ENCODE measurements at places on chromosomes 4 and X. TPM values are rescaled to one million over a fixed set of nuclear protein-coding genes. Genes with fewer than 3 reads are reported as not detected.

- DNase-seq = peak; percentile 61
Observed at GRCh38 chrX:55486736-55487135, 2.9 kb downstream of the USP51 start.

GRCh38 chr4:187632260-187632995 lies 363.1 kb upstream of the ZFP42 start:
- DNase-seq = no peak

GRCh38 chr4:125484912-125485311 lies 170.2 kb downstream of the FAT4 start:
- peak; percentile 4 for DNase-seq

GRCh38 chrX:19225909-19226308 lies 103.6 kb upstream of the ADGRG2 start:
- DNase-seq = peak; percentile 57

DNA sequence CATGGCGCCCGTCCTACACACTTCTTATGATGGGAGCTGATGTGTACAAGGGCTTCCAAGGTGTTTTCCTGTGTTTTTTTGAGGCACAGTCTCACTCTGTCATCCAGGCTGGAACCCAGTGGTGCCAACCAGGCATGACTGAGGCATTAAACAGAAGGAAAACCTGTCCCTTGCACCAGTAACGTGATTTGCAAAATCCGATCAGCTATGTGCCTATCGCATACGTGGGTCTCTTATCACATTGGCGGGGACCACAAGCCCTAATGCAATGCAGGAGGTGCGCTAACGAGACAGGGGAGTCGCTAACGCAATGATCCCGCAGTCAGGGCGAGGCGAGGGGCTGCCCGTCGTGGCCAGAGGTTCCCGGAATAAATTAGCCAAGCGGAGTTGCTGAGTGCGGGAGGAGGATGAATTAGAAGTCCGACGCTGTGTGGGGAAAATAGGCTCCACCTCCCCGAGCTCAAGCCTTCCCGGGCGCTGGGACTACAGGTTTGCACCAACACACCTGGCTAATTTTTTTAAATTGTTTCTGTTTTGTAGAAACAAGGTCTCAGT lies 162.7 kb downstream of the SHOX start:
- DNase-seq = no peak

DNA sequence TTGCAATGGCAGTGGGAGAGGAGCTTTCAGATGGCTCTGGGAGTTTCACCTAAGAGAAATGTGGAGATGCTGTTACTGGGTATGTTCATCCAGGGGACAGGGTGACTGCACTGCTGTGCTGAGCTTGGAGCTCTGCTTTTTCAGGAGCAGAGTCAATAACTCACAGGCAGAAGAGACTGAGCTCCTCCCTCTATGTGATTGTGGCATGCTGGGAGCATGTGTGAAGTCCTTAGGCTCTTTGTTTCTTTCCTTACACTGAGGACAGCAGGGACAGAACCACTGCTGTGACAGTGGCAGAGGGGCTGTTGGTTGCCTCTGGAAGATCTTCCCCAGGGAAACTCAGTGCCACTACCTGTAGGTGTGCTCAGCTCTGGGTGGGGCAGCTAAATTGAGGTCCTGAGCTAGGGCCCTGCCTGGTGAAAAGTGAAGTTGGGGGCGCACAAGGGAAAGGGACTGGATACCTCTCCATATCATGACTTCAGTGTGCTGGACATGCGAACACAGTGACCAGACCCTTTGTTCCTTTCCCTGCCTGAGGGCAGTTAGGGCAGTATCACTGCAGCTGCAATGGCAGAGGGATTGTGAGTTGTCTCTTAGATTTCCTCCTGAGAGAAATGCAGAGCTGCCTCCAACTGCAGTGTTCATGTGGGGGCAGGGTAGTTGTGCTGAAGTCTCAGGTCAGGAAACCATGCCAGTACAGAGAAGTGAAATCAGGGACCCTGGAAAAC lies 156.7 kb downstream of the TENT5D start:
- no peak for DNase-seq

- DNase-seq = no peak
Observed at GRCh38 chr4:1421657-1422056, 15.4 kb upstream of the NKX1-1 start.

DNA sequence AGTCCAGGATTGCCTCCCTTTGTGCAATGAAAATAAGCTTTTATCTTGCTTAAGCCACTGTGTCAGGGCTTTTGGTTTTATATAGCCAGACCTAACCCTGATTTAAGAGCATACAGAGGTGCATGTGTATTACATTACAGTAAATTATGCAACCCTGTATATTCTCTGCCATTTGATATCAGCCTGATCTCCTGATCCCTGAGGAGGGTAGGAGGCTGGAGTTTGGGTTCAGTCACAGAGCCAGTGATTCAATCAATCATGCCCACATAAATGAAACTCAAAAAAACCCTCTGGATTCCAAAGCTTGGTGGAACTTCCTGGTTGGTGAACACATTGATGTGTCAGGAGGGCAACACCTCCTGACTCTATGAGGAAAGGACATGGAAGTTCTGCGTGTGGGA lies 7.3 kb upstream of the KLHL8 start:
- peak; percentile 25 for DNase-seq

The ZNF711 gene
- total RNA-seq = 2.6 TPM

The CTAG1B gene
- not detected for total RNA-seq

The F9 gene
- not detected for total RNA-seq

The GYPE gene
- not detected for total RNA-seq

The MEPE gene
- total RNA-seq = not detected

The MBNL3 gene
- total RNA-seq = 9.4 TPM

The IL13RA2 gene
- 1.5 TPM for total RNA-seq

The INPP4B gene
- total RNA-seq = 16.1 TPM

All from renal cortical epithelial cell (primary cell).